Activated naive CD4-positive, alpha-beta T cell treated with anti-CD3 and anti-CD28 coated beads, Interleukin-2, amount 50 U/mL, for 16 hours (primary cell): ENCODE measurements at places on chromosomes 12 and 14.

- DNase-seq = no peak
These were observed 31.8 kb upstream of the PARP11 start for GRCh38 chr12:3904999-3905398.

DNA sequence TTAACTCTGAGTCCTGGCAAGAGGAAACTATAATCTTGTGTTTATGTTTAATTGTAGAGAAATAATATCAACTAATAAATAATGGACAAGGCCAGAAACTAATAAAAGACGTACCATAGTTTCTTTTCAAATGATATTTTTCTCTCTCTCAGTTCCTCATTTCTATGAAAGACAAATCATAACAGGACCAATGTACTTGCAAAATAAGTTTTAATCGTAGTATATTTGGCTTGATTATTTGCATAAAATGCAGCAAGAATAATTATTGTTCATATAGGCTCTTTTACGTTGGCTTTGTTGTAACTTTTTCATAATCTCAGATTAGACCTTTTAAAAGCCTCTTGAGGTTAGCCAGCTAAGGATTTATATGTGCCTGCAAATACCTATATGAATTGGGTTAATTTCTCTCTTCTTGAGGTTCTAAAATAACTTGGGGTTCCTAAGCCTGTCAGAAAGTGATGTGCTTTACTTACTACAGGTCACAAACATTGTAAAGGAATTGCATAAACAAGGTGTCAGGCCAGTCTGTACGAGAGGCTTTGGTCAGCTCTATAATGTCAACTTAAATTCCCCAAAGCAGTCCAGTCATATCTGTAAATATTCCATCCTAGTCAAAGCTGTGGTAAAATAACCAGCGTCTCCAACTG, 152.8 kb upstream of the PTPRQ start:
- DNase-seq = no peak

- no peak for DNase-seq
These were observed 90.4 kb downstream of the RBM19 start for GRCh38 chr12:113875691-113876090.

GRCh38 chr14:105602799-105603793, 76.7 kb downstream of the TMEM121 start:
- DNase-seq = no peak

DNA sequence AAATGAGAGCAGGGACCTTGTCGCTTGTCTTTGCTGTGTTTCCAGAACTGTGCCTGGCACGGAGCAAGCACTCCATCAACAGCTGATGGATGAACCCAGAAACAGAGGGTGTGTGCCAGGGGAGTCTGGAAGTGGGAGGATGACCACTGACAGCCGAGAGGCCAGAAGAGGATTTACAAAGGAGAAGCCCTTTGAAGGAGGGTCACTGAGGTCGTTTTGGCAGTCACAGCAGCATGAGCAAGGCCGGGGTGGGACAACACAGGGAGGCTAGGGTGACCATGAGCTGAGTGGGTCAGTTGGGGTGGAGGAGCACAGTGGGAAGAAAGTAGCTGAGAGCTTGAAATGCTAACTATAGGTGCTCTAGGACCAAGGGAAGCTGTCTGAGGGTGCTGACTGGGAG, 199.6 kb downstream of the NTF3 start:
- DNase-seq = no peak

- no peak for DNase-seq
These were observed 1246.4 kb downstream of the SLC16A7 start for GRCh38 chr12:60842181-60842580.

DNA sequence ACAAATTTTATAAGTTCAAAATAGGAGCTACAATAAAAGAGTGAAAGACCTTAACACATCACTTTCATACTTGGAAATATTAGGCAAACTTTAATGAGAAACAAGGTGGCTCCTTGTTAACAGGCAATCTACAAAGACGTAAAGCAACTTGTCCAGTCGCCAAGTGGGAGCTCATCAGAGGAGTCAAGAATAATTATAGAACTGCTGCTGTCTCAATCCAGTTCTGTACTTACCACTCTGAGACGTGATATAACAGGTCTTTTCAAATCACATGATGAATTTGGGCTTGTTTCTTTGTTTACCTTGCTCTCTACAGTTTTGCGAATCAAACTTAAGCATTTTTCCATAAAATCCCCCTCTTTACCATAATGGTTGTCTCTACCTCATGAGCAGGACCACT, 3.6 kb downstream of the YBX3 start:
- DNase-seq = no peak

DNA sequence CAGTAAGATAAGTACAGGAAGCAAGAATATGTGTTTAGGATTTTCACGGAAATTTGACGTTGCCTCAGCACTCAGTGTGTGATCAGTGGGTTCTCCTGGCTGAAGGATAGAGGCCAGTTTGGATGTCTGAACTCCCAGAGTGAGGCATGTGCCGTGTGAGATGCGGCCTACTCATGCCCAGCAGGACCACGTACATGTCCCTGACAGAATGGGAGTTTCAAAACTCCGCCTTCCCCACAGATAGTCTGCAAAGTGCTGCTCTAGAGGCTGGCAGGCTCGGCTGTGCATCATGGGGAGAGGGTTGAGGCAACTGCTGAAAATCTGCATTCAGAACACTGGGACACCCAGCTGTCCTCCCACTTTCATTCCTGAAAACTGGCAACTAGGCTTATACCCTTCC, 58.3 kb downstream of the NINJ2 start:
- no peak for DNase-seq

GRCh38 chr12:127060310-127060847, 1206.6 kb upstream of the TMEM132C start:
- no peak for DNase-seq
